ENCODE measurements at places on chromosomes 12 and 14.
A peak's percentile ranks its signal among the peaks of the same experiment; 100 is the strongest.

GRCh38 chr12:97938031-97938430, 475.4 kb downstream of the RMST start:
- DNase-seq, result no peak

GRCh38 chr14:104315625-104316024, 177.2 kb downstream of the KIF26A start:
- DNase-seq, result peak; percentile 2

- DNase-seq, result no peak
Measured at GRCh38 chr14:102908766-102909455, 13.6 kb upstream of the AMN start.

- no peak for DNase-seq
Measured at GRCh38 chr12:105069936-105070702, 14.1 kb downstream of the ALDH1L2 start.

- no peak for DNase-seq
Measured at GRCh38 chr14:56895154-56895553, 84.9 kb upstream of the OTX2 start.

DNA sequence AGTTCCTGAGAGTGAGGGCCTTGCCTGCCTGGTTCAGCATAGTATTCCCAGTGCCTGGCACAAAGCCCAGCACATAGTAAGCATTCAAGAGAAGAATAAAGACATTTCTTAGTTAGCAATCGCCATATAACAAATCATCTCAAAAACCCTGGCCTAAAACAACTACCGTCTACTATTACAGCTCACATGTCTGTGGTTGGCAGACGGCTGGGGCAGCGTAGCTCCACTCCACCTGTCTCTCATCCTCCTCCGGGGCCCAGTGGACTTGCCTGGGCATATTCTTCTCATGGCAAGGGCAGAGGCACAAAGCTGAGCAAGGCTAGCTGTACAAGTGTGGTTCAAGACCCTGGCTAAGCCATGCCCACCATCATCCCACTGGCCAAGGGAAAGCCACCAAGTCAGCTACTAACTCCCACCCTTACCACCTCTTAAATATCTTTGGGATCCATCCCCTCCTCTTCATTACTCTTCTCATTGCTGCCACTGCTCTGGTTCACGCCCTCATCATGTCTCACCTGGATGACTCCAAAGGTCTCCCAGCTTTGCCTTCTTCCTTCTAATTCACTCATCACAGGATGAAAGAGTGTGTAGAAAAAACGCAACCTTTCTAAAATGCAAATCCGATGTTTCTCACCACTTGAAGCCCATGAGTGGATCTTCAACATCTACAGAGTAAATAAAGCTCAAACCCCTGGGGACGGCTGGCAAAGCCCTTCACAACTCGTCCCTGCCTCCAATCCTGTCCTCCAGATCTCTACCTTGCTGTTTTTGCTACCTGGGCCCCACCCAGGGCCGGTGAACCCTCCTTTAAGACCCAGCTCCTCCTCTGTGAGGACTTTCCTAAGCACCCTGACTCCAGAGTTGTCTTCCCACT, 10.4 kb downstream of the TMEM229B start:
- DNase-seq, result no peak

GRCh38 chr12:45235087-45236025, 19.5 kb downstream of the ANO6 start:
- DNase-seq, result no peak

DNA sequence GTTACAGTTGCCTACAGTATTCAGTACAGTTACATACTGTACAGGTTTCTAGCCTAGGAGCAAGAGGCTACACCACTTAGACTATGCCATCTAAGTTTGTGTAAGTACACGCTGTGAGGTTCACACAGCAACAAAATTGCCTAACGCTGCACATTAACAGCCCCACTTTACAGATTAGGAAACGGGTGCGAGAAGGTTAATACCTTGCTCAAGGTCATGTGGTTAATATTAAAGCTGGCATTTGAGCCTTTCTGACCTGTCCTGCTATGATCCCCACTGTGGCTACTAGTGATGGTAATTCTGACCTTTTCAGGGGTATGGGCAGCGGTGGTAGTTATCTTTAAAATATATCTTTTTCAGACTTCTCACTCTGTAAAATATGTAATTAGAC, 20.9 kb downstream of the ACVR1B start:
- no peak for DNase-seq

DNA sequence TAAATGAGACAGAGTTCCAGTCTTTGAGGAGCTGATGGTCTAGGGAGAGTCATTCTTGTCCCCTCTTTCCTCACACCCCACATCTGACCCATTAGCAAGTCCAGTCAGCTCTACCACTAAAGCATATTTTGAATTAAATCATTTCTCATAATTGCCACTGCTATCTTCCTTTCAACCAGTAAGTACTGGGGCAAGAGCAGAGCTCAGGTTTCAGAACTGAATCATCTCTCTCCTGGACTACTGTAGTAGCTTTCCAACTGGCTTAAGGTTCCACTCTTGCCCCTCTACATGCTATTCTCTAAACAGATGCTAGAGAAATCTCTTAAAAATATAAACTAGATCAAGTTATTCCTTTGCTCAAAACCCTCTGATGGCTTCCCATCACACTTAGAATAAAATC, 218.3 kb downstream of the TTC6 start:
- no peak for DNase-seq

- DNase-seq, result no peak
Measured at GRCh38 chr12:87687362-87687761, 341.8 kb downstream of the C12orf50 start.

DNA sequence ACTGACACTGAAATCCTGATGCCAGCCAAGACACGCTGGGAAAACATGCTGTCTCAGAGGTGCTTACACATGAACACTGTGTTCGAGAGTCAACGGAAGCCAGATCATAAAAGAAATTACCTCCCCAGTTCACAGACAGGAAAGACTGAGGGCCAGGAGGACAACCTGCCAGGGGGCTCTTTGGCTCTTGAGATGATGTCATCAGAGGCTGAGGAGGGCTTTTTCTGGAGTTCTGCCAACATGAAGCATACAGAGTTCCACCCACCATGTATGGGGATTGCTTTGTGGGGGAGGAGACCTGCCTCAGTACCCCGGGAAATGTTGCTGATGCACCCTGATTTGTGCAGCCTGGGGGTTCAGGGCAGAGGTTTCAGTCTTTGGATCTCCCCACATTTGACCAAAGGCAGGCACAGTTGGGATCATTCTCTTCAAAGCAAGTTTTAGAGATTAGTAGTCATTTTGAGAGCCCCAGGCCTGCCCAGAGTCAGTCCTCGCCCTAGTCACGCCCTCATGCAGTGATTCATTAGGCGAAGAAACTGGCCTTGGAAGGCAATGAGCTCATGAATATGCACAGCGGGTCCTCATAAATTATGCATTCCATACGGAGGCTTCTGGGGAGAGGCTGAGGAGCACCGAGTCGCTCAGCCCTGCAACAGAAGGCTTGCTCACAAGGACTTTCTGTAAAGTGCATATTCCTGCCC, 34.9 kb upstream of the EML1 start:
- no peak for DNase-seq

- no peak for DNase-seq
Measured at GRCh38 chr12:83954956-83955601, 957.5 kb downstream of the SLC6A15 start.

GRCh38 chr14:101557811-101558738, 3.2 kb upstream of the DIO3 start:
- DNase-seq, result no peak

DNA sequence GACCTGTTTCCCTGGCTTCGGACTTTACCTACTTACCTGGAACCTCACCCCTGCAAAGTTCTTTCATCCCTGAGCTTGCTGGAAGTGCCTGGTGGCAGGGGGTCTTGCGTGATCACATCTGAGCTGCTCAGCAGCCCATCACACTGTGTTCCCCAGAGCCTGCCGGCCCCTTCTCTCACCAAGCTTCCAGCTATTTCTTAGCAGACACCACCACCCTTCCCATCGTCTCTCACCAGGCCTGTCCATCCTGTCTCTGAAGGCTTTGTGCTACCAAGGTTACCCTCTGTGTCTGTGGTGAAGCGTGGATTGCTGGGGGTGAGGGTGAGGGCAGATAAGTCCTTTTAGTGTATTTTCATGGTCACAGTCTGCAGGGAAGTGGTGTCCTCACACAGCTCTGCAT, 78.8 kb upstream of the NRXN3 start:
- DNase-seq, result no peak

DNA sequence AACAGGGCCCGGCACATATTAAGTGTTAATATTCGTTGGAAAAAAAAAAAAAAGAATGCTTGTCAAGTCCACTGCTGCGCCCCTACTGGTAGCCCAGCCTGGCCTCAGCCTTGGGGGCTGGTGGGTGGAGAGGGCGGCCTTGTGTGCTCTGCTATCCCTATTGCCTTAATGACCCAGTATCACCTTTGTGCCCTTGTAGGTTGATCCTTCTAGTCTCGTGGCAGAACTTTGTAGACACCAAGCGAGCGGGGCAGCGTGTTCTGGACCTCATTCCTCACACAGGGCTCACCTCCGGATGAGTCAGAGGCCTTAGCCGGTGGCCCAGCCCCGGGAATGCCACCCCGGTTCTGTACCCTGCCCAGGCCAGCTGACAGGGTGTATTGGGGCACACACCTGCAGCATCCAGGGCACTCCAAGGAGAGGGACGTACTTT, 1.8 kb upstream of the RCOR1 start:
- peak; percentile 63 for DNase-seq

DNA sequence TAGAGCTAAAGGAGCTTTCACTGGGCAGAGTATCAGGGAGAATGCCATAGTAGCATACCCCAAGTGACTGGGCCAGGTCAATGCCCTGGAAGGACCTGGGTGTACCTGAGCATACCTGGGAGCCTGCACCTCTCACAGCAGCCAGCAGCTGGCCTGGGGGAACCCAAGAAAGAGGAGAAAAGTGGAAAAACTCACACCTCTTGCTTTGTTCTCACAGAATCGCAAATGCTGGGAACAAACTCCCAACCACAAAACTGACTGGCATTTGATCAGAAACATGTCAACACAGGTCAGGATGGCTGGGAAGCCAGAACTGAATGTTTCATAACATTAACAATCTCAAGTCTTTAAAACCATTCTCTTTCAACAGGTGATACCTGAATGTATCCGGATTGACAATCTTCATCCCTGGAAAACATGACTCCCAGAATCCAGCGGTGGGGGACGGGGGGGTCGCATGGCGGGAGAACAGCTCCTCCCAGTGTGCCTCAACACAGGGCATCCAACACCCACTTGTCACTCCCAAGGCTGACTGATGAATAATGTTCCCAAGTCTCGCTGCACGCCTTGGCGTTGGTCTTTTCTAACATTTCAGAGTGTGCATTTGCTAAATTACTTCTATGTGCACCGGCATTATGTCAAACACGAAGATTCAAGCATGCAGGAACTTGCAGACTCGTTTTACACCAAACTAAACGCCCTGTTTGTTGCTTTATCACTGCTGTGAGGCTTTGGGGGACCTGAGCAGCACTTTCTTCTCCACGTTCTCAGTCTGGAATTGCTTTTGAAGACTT, 7.9 kb downstream of the FOXN3 start:
- no peak for DNase-seq

- DNase-seq, result no peak
Measured at GRCh38 chr14:31855262-31855661, 221.8 kb upstream of the ARHGAP5 start.

DNA sequence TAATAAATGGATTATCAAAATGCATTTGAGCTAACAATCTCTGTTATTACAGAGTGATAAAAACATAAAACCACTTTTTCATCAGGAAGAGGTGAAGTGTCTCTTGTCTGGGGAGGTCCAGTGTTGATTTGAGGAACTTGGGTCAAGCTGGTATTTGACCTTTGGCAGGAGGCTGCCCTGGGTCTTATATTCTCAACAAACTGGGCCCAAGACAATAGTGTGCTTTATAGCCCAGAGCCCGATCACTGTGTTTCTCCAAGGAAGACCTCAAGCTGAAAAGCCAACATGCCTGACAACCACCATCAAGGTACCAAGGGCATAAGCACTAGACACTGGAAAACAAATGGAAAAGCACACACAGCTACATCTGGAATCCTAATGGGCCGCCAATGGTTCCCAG, 137.0 kb downstream of the SLC25A21 start:
- no peak for DNase-seq

GRCh38 chr14:94122438-94122837, 7.0 kb downstream of the IFI27L2 start:
- no peak for DNase-seq

DNA sequence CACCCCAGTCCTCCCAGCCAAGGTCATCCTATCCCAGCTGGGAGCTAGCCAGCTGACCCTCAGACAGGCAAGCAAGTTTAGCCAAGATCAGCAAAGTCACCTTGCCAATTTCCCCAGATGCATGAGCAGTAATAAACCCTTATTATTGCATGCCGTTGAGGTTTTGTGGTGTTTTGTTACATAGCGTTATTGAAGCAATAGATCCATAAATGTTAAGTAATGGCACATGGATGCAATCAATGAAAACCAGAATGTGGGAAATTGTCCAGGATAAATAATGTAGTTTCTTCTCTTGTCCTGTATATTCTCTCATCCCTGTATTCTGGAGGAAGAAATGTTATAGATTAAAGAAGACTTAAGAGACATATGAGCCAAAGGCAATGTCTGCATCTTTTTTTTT, 18.0 kb upstream of the TMEM260 start:
- DNase-seq, result no peak

DNA sequence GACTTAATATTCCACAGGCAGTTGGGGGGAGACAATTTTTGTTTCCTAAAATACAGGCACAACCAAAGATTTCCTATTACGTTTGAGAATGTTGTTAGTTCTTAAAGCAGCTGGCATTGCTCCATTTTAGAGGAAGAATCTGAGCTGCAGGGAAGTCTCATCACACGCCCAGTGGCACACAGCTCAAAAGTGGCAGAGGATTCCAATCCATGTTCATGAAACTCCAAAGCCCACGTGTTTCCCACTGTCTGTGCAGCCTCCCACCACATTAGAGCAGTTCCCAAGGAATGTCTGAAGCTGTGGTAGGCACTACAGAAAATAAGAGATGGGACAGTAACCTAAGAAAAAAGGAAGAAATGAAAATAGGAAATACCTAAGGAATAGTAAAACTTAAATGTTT, 6.1 kb upstream of the IL26 start:
- no peak for DNase-seq

DNA sequence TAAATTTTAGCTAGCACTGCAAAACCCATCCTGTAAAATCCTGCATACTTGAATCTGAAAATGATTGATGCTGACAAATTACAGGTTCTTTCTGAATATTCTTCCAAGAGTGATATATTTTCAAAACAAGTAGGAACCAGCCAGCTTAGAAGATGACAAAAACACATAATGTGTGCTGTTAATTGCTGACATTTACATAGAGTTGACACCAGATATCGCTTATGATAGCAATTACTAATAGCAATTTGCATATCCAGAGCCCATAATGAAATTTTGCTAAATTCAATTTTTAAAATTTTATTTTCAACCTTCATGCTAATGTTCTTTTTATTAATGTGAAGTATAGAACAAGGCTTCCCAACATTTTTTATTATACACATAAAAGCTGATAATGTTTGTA, 284.5 kb downstream of the SEC23A start:
- DNase-seq, result no peak

- DNase-seq, result no peak
Measured at GRCh38 chr14:52701223-52701622, 5.8 kb upstream of the PSMC6 start.

- DNase-seq, result peak; percentile 42
Measured at GRCh38 chr14:89899917-89900663, 54.4 kb downstream of the EFCAB11 start.

GRCh38 chr14:64623554-64624165, 73.9 kb downstream of the PPP1R36 start:
- no peak for DNase-seq

GRCh38 chr12:117468016-117468415, 106.6 kb upstream of the NOS1 start:
- DNase-seq, result no peak
